Activated T-cell treated with anti-CD3 and anti-CD28 coated beads, Interleukin-2, amount 50 U/mL, for 24 hours (primary cell): ENCODE measurements at places on chromosomes 3 and 15.

DNA sequence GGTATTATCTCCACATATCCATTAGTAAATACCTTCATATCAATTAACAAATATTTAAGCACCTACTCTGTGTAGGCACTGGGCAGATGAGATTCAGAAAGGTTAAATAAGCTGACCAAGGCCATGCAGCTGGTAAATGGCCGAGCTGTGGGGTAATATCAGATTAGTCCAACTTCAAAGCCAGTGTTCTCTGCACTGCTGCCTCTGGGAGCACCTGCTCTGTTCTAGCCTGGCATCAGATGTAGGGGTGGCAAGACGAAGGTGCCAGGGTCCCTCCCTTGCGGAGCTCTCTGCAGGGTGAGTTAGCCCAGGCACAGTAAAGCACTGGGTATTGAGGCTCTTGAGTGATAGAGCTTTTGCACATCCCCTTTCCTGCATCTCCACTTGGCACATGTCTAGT is 5.5 kb downstream of the TATDN2 start:
- peak; percentile 20 for DNase-seq

GRCh38 chr15:59052915-59053407 is 52.0 kb upstream of the CCNB2 start:
- no peak for DNase-seq

DNA sequence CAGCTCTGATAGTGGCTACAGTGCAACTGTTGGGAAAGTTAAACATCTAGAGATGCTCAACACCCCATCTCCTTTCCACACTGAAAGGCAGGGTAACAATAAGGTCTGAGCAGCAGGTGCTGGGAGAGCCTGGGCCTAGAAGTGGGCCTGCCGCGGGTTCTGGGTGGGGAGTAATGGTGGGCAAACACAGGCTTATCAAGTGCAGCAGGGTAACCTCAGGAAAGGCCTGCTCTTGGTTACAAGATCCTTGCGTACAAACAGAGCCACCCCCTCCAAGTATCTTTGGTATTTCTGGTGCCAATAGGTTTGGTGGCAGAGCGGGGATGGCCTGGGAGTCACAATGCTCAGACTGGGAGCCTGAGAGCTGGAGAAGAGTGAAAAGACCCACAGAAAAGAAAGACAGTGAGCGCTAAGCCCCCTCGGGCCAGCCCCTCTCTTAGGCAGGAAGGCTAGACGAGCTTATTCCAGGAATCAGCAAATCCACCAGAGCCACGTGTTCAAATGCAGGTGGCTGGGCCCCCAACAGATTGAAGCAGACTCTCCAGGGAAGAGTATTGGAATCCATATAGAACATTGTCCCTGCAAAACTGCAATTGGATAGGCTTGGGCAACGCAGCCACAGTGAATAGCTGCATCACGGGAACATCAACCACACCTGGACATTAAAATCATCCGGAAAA is 2.7 kb downstream of the IQSEC1 start:
- no peak for DNase-seq

DNA sequence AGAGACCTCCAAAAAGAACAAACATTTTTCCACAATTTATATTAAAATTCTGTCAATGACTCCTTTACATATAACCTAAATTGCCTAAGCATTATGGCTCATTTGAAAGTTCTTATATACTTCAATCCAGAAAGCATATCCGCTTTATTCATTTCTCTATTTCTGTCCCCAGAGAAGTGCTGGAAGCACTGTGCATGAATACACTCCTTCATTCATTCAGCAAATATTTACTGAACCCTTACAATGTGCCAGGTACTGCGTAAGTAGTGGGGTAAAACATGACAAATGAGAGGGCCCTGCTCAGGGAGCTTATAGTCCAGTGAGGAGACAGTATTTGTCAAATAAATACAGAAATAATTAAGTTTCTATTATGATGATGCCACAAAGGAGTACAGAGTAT is 3.3 kb downstream of the PDCD10 start:
- DNase-seq = no peak

DNA sequence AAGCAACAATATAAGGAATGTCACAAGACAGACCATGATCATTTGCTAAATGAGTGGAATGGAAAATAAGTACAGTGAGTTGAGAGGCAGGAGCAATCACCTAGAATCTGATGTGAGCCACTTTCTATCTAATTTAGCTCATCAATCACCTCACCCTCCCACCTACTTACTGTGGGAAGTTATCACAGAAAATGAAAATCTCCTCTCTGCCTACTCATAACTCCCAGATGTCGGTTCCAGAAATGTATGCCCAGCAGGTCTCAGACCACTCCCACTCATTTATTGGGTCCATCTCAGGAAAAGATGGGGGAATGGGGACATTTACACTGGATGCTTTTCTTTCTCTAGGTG is 270.9 kb downstream of the FHIT start:
- DNase-seq = no peak

- no peak for DNase-seq
Measured at GRCh38 chr3:64856106-64856505, 168.3 kb upstream of the ADAMTS9 start.

DNA sequence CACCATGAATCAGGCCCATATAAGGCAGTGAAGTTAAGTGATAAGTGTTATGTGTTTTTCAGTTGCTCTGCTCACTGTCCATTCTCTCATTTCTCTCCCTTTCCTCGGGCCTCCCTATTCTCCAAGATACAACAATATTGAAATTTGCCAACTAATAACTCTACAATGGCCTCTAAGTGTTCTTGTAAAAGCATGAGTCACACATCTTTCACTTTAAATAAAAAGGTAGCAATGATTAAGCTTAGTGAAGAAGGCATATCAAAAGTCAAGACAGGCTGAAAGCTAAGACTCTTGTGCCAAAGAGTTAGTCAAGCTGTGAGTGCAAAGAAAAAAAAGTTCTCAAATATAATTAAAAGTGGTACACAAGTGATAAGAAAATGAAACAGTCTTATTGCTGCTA is 675.4 kb downstream of the OTOL1 start:
- DNase-seq = no peak
